ENCODE measurements at places on chromosomes 3 and 15.
A peak's percentile ranks its signal among the peaks of the same experiment; 100 is the strongest.

GRCh38 chr3:4750306-4750968 lies 228.8 kb upstream of the BHLHE40 start:
- DNase-seq = peak; percentile 25

GRCh38 chr3:13112521-13113345 lies 39.5 kb upstream of the IQSEC1 start:
- no peak for DNase-seq

DNA sequence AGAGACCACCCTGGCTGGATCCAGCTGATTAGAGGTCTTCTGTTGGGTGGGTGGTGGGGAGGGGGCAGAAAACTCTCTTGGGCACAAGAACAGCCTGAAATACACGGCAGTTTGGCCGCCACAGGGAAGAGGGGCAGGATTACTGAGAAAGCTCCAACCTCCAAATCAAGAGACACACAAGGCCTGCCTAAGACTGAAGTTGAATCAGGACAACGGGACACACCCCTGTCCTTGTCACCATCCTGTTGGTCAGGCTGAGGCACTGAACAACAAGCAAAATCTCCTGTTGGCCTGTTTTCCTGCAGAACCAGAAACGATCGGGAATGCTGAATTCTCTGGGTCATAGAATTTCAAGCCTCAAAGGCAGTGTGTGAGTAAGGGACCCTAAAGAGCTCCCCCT lies 247.8 kb downstream of the FAM43A start:
- no peak for DNase-seq

DNA sequence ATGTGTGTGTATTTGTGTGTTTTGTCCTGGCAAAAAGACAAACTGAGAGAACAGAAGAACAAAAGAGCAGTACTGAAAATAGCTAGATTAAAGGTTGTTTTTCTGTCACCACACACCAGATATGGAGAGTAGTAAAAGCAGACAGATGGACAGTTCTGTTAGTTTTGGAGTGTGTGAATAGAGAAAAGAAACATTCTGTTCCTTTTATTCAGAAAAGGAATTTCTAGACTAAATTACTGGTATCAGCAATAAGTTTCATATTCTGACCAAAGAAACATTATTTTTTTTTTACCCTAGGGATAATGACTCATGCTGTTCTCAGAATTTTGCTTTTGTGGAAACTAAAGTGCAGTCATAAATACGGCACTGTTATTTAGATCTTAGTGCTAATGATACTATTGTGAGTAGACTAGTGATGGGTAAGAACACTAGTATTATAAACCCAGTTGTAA lies 32.9 kb downstream of the PIK3CA start:
- DNase-seq = no peak

DNA sequence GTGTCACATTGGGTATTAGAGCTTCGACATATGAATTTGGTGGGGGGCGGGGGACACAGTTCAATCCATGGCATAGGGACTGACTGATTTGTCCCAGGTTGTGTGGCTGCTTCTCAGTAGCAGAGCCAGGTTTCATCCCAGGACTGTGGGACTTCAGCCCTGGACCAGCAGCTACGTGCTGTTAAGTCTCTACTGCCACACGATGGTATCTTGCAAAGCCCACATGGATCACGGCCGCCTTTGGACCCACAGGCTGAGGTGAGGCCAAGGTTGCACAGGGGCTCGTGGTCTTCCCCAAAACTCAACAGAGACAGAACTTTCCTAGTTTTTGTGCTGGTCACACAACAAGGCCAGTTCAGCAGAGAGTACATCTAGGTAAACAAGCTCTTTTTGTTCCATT lies 97.4 kb downstream of the LRRK1 start:
- no peak for DNase-seq

DNA sequence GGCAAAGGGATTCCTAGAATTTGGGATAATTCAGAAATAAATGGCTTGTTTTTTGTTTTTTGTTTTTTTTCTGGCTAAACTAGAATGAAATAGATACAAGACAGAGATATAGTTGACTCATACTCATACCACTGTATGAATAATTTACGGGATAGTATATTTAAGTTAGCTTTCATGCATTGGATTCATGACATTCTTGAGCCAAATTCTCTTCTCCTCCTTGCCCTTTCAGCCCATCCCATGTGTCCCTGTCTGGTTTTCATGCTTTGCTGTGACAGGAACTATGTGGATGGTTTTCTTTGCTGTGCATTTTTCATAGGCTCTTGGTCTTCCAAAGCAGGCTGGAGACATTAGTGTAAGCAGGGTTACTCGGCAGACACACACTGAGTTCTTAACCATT lies 66.6 kb upstream of the UMPS start:
- no peak for DNase-seq

DNA sequence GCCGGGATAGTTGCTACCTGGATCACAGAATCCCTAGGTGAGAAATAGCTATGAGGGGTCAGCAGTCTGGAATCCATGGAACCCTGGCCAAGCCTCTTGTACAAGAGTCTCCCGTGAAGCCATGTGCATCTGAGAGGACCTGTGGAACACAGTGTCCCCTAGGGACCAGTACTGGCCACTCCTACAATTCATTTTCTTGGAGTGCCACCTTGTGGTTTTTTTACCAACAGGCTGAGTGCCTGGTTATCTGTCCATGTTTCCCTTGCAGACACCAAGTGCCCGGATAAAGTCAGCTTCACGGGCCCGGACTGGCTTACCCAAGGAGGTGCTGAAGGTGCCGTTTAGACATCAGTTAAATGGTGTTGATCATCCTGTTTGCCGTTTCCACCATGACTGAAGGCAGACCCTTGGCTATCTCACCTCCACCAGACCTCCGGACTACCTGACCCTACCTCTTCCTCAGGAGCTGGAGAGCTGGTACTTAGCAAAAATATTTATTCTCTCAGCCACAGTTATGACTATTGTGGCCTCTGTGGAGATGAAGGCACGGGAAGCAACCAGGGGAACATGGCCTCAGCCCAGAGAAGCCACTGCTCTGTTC lies 93.9 kb downstream of the RBPMS2 start:
- DNase-seq = no peak

GRCh38 chr3:189820365-189820720 lies 189.2 kb downstream of the TP63 start:
- no peak for DNase-seq

DNA sequence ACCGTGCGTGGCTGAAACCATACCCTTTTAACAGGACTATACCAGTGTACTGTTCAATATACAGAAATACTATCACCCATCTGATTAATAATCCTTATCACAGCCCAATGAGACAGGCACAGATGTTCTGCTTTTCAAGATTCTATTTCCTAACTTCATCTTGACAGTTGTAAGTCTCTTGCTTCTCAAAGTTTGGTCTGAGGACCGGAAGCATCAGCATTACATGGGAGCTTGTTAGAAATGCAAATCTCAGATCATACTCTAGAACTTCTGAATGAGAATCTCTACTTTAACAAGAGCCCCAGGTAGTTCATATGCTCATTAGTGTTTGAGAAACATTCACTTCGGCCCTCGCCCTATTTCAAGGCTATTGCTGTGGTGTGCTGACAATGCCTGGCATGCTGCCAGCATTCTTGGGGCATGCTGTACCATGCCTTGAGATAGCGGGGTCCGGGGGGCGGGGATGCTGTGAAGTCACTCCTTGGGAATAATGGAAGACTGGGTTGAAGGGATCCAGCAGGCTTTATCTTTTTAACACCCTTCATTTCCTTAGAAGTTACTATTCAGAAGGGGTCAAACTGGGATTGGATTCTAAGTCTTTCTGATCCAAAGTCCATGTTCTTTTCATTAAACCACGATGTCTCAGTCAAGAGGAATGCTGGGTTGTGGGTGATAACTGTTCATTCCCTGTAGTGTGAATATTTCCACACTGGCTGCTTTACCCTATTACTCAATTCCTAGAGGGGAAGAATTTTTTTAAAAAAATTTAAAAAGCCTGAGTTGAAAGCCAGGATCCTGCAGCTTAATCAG lies 194.7 kb downstream of the LPP start:
- no peak for DNase-seq

GRCh38 chr3:134708671-134709070 lies 57.8 kb upstream of the KY start:
- no peak for DNase-seq

DNA sequence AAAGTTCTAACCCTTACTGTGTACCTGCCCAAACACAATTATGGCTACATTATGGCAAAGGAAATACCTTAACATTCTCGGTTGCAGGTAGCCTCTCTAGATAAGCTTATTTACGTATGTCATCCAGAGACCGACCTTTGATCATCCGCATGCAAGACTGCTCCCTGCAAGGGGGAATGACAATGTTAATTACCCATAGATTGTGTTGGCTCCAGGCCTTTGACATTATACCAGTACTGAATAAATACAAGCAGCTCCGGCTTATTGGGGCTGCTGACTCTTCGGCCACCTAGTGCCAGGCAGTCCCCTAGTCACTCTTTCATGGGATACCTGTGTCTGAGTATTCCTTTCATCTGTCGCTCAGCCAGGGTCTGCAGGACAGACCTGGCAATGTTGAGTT lies 223.5 kb downstream of the DTWD1 start:
- DNase-seq = no peak

DNA sequence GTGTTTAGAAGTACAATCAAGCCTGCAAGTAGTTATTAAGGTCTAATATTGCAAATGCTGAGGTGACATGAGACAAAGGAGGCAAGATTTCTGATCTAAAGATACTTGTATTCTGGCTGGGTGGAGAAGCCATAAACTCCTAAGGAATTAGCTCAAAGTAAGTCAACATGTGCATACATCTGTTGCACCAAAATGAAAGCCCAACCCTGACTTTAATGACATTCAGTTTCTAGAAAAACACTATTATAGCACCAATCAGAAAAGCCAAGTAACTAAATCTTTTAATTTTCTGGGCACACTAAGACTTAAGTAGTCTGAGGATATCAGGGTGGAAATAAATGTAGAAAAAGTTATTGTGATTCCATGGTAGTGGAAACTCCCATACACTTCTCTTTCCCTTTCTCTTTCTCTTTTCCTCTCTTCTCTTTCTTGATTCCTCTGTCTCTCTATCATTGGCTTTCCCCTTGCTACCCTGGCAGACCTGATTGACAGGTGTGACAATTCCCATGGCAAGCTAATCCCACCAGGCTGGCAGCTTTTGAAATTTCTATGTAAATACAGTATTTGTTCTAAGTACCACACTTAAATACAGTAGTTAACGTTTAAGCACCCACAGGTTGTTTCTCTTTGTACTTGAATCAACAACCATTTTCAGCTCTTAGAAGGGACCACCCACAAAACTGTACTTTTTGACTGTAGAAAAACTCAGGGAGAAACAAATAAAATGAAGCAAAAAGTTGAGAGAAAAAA lies 528.4 kb upstream of the SEMA6D start:
- no peak for DNase-seq

DNA sequence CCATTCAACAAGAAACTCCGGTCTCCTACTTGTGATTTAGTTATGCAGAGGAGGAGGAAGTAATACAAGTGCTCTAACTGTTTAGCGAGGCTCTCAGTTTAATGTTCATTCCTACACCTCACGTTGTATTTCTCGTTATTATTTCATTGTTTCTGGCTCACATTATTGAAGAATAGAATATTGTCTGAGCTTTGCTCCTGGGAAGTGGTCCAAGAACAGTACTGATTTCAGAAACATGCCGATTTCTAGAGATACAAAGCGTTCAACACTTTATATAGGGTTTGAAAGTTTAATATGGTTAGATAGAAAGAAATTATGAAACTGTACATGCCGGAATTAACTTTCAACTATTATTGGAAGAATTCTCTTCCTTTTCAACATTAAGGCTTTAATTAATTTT lies 1145.5 kb downstream of the TBL1XR1 start:
- no peak for DNase-seq

- DNase-seq = no peak
Measured at GRCh38 chr3:60935709-60936108, 315.5 kb downstream of the FHIT start.

DNA sequence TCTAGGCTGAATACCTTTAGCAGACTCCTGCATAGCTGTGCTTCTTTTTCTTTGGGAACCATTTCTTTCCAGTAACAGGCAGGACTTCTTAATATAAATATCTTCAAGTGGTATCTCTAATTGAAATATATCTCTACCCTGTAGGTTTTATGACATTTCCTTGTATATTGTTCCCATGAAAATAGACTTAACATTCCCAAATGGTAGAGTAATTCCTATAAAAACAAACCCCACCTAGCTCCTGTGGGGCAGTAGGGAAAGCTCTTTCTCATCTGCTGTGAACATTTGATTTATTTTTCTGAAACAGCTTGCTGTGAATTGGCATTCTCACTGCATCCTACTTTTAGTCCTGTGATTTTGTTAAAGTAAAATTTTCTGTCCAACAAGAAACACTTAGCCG lies 20.8 kb downstream of the SELENOT start:
- DNase-seq = no peak

- no peak for DNase-seq
Measured at GRCh38 chr15:94228611-94229010, 2.8 kb upstream of the MCTP2 start.

GRCh38 chr15:41161736-41162135 lies 45.7 kb upstream of the INO80 start:
- no peak for DNase-seq

GRCh38 chr15:73686781-73687256 lies 2.6 kb downstream of the CD276 start:
- DNase-seq = no peak

- DNase-seq = no peak
Measured at GRCh38 chr3:63458405-63458804, 180.3 kb downstream of the SYNPR start.

DNA sequence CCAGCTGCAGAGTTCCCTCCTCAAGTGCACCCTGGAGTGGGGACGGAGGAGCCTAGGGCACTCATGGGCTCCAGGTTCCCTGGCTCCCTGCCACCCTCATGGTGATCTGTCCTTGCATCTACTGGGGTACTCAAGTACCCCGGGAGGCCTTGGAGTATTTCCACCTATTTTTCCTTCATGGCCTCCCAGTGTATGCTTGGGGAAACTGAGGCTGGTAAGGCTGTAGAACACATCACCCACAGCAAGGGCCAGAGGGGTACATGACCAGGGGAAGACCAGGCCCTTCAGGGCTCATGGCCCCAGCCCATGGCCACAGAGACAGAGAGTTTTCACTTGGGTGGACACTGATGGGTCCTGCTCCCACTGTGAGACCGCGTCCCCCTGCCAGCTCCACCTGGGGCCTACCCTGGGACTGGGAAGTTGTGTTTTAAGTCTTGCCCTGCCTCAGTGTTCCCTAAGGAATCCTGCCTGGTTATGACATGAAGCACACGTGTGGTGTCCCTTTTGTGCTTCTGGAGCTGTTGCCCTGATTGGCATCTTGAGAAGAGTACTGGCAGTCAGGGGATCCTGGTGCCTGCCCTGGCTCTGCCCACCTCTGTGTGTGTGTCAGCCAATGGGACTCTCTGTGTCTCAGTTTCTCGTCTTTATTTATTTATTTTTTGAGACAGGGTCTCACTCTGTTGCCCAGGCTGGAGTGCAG lies 132.8 kb downstream of the TJP1 start:
- no peak for DNase-seq

GRCh38 chr15:36465304-36465703 lies 114.1 kb upstream of the CDIN1 start:
- DNase-seq = no peak

DNA sequence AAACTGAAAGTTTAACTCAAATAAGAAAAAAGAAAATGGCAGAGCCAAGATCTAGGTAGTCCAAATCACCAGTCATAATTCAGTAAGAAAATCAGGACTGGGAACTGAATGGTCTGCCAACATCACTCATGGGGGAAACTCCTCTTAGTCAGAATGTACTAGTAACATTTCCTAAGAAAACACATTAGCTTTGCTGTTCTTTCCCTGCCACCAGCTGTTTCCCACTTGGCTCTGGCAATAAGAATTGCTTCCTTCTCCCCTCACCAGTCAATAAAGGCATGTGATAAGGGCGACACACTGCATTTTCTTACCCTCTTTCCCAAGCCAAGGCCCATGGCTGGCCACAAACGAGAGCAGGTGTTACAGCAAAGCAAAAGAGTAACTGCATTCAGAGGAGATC lies 46.1 kb downstream of the PIK3R4 start:
- DNase-seq = no peak
